ENCODE measurements at places on chromosomes 13 and 19. TPM values are rescaled to one million over a fixed set of nuclear protein-coding genes. Genes with fewer than 3 reads are reported as not detected.

The OR7A5 gene
- total RNA-seq: not detected

The FAM124A gene
- 25.0 TPM for total RNA-seq

The HRC gene
- total RNA-seq: not detected

The ZNF579 gene
- 5.6 TPM for total RNA-seq

The PRRG2 gene
- total RNA-seq: 0.43 TPM

The RGL3 gene
- total RNA-seq: 1.3 TPM

The TRPC4 gene
- 28.3 TPM for total RNA-seq

The ZNF793 gene
- 2.6 TPM for total RNA-seq

The GPR12 gene
- not detected for total RNA-seq

The CDX2 gene
- total RNA-seq: not detected

The IQCN gene
- total RNA-seq: 0.97 TPM

The PLIN4 gene
- total RNA-seq: 0.32 TPM

The ZNF628 gene
- total RNA-seq: 0.86 TPM

The CGB3 gene
- not detected for total RNA-seq

The ZNF790 gene
- total RNA-seq: 10.4 TPM

The CLDN10 gene
- not detected for total RNA-seq

The METTL21C gene
- not detected for total RNA-seq

The CHST8 gene
- not detected for total RNA-seq

The SELENOV gene
- not detected for total RNA-seq

The SLAIN1 gene
- not detected for total RNA-seq

Measured in fibroblast of villous mesenchyme (primary cell).